Gastrocnemius medialis (tissue), 4 donors: ENCODE measurements at places on chromosomes 11 and 22.

DNA sequence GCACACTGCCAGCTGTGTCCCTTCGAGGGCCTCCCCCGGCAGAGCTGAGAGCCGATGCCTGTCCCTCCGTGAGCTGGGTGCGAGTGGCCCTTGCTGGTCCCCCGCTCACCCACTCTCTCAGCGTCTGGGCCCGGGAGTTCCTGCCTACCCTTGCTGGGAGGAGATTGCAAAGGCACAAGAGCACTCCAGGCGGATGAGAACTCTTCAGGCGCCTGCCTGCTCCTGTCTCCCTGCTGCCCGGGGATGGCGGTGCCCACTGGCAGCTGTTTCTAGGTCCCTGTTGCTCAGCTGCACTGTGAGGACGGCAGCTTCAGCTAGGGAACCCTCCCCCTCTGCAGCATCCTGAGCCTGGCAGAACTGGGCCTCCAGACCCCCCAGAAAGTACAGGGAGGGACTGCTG is 61.1 kb downstream of the FLRT1 start:
- no peaks in the 10 kb centered on the region for H3K27me3 ChIP-seq
- peaks cover 66% of the 10 kb centered on the region for H3K4me1 ChIP-seq
- H3K4me3 ChIP-seq = no peak overlapping the region
- DNase-seq = no peak
- H3K36me3 ChIP-seq = no peaks in the 10 kb centered on the region

- DNase-seq = no peak
- no peaks in the 10 kb centered on the region for H3K4me1 ChIP-seq
- no peak overlapping the region for H3K27ac ChIP-seq
Observed at GRCh38 chr22:49068861-49069500, 758.7 kb downstream of the BRD1 start.

DNA sequence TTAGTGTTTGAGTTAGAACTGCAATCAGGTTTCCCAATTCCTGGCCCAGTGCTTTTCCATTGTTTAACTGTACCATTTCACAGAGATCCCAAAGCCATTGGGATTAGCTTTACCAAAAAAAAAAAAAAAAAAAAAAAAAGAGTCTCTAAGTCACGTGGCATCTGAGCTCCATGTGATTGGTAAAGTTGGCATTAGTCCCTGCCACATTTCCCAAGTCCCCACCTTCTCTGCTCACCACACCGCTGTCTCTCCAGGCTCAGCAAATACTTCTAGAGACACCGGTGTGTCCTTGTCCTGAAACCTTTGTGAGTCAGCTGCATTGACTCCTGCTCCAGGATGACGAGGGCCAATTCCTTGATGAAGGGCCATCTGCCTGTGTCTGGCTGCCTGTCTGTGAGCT is 305.3 kb downstream of the KIRREL3 start:
- H3K27me3 ChIP-seq = no peaks in the 10 kb centered on the region
- no peak for DNase-seq
- H3K4me3 ChIP-seq = no peak overlapping the region
- no peaks in the 10 kb centered on the region for H3K4me1 ChIP-seq

DNA sequence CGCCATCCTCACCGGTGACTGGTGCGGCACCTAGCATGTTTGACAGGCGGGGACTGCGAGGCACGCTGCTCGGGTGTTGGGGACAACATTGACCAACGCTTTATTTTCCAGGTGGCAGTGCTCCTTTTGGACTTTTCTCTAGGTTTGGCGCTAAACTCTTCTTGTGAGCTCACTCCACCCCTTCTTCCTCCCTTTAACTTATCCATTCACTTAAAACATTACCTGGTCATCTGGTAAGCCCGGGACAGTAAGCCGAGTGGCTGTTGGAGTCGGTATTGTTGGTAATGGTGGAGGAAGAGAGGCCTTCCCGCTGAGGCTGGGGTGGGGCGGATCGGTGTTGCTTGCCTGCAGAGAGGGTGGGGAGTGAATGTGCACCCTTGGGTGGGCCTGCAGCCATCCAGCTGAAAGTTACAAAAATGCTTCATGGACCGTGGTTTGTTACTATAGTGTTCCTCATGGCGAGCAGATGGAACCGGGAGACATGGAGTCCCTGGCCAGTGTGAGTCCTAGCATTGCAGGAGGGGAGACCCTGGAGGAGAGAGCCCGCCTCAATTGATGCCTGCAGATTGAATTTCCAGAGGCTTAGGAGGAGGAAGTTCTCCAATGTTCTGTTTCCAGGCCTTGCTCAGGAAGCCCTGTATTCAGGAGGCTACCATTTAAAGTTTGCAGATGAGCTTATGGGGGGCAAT is 1.1 kb downstream of the NEAT1 start:
- peak overlapping the region; percentile 92 for H3K4me3 ChIP-seq
- no peaks in the 10 kb centered on the region for H3K27me3 ChIP-seq
- DNase-seq = peak; percentile 25
- peaks cover 5% of the 10 kb centered on the region for H3K36me3 ChIP-seq
- peaks cover 40% of the 10 kb centered on the region for H3K4me1 ChIP-seq

DNA sequence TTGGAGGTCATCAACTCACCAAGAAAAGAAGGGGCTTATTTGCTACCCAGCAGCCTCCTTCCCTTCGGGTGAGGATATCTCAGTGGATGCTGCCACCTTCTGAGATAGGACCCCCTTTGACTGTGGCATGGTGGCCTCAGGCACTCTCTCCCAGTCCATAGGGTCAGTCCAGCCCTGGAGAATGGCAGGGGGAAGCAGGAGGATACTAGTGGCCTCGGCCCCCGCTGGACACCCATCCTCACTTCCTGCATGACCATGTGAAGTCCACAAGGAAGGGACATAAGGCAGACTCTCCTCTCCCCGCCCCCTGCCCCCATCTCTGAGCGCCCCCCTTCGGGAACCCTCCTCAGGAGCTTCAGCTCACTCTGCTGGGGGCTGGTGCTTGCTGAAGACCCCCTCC is 24.4 kb downstream of the TPBGL start:
- H3K4me1 ChIP-seq = no peaks in the 10 kb centered on the region
- no peak overlapping the region for H3K4me3 ChIP-seq
- H3K27me3 ChIP-seq = no peaks in the 10 kb centered on the region
- DNase-seq = peak; percentile 4
- no peak overlapping the region for H3K27ac ChIP-seq
